A549 treated with CORT108297 at 1 μM for 4 hours (cell line): ENCODE measurements at places on chromosomes 5 and 9. TPM values are rescaled to one million over a fixed set of nuclear protein-coding genes. Genes with fewer than 3 reads are reported as not detected.

DRD1 gene
- 0.28 to 0.96 TPM (median 0.47 TPM) in 5 replicates for total RNA-seq

TTLL11 gene
- 3.3 to 4.5 TPM (median 3.6 TPM) in 5 replicates for total RNA-seq

SIT1 gene
- total RNA-seq, result not detected in 5 replicates

DMRT2 gene
- 0.05 to 0.10 TPM (median 0.09 TPM) in 4 of 5 replicates, not detected in the other for total RNA-seq

EPB41L4B gene
- total RNA-seq, result 10.4 to 11.6 TPM (median 10.9 TPM) in 5 replicates

CDHR2 gene
- total RNA-seq, result 0.12 to 0.18 TPM (median 0.15 TPM) in 5 replicates

BHMT2 gene
- total RNA-seq, result not detected in 5 replicates

GDNF gene
- total RNA-seq, result 0.02 to 0.06 TPM (median 0.04 TPM) in 4 of 5 replicates, not detected in the other

SNAPC4 gene
- 10.3 to 14.1 TPM (median 13.8 TPM) in 5 replicates for total RNA-seq

GFPT2 gene
- 47.3 to 56.1 TPM (median 53.7 TPM) in 5 replicates for total RNA-seq

ORM1 gene
- total RNA-seq, result not detected in 5 replicates

MAN2A1 gene
- total RNA-seq, result 11.1 to 16.5 TPM (median 14.4 TPM) in 5 replicates

TIGD6 gene
- total RNA-seq, result 4.5 to 5.7 TPM (median 5.2 TPM) in 5 replicates

NIM1K gene
- 0.10 to 0.43 TPM (median 0.23 TPM) in 5 replicates for total RNA-seq
